ENCODE measurements at places on chromosomes 3 and 15. TPM values are rescaled to one million over a fixed set of nuclear protein-coding genes. Genes with fewer than 3 reads are reported as not detected.

GOLGA6B gene
- not detected for total RNA-seq

FGF12 gene
- not detected for total RNA-seq

KBTBD8 gene
- total RNA-seq: 2.6 TPM

FAM81A gene
- total RNA-seq: 0.33 TPM

MYL3 gene
- not detected for total RNA-seq

CYP1A2 gene
- total RNA-seq: not detected

PP2D1 gene
- total RNA-seq: not detected

ANKUB1 gene
- 0.17 TPM for total RNA-seq

NR2E3 gene
- total RNA-seq: 0.17 TPM

GRM2 gene
- total RNA-seq: 0.12 TPM

CCR8 gene
- not detected for total RNA-seq

SAMD7 gene
- not detected for total RNA-seq

TFG gene
- 129 TPM for total RNA-seq

ZFAND6 gene
- 102 TPM for total RNA-seq

CHL1 gene
- not detected for total RNA-seq
